ENCODE measurements at places on chromosomes 4 and X.
A peak's percentile ranks its signal among the peaks of the same experiment; 100 is the strongest.

DNA sequence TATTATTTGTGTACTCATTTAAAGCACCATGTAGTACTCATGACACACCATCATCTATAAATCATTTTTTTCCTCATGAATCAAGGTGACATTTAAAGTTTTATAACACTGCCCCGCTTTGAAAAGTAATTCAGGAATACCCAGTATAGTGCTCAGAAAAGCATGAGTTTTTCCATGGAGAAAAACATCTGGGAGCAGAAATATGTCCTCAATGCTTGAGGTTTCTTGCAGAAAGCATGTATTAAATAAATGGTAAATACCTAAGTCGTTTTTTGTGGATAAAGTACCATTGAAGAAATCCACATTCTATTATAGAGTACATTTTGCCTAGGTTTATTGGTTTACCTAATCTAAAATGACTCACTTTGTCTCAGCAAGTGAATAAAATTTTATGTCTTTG lies 66.2 kb downstream of the UBA6 start:
- no peak for DNase-seq

GRCh38 chr4:11635342-11635741 lies 206.6 kb upstream of the HS3ST1 start:
- peak; percentile 55 for DNase-seq

GRCh38 chr4:34709564-34709963 lies 1534.8 kb downstream of the ARAP2 start:
- DNase-seq, result no peak

GRCh38 chr4:119125931-119126330 lies 9.7 kb upstream of the MYOZ2 start:
- no peak for DNase-seq

DNA sequence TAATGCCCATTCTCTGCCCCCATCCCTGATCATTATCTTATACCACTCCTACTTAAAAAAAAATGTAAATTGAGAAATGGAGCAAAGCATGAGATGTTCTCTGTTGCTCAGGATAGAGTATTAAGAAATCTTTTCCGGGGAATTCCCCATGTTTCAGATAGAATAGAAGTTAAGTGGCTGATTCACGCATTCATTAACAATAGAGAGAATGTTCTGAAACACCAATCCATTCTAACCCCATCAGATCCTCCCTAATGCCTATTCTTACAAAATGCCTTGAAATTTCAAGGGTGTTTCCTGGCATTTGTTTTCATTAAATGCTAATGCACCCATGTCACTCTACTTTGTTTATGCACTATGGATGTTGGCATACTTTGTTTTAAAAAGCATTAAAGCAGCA lies 101.1 kb downstream of the AREG start:
- no peak for DNase-seq

- no peak for DNase-seq
Observed at GRCh38 chrX:39293203-39293602, 491.9 kb downstream of the MID1IP1 start.

DNA sequence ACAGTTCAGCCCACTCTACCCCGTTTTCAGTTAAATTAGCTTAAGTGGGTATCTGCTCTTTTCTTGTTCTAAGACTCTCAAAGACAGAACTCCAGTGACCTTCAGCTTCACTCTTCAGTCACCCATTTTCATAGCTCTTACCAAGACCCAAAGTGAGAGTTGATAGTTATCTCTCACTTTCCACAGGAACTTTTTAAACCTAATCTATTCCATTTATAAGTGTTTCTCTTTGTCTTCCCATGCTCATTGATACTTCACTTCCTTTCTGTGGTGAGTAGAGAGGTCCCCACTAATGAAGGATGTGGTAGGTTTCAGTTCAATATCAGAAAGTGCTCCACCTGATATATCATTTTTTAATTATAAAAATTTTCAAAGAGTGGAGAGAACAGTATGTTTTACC lies 33.4 kb downstream of the COX18 start:
- no peak for DNase-seq

DNA sequence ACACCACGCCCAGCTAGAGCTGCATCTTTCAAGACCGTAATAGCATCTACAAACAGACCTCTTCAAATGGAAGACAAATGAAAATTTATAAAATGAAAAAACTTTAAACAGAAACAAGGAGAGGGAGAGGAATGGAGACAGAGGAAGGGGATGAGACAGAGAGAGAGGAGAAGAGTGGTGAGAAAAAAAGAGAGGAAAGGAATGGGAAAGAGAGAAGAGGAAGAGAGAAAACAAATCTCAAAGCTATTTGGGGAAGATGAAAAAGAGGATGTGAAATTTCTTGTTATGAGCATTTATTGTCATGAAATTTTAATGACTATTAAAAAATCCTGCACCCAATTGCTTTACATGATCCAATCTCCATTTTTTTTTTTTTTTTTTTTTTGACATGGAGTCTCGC lies 726.9 kb downstream of the GRID2 start:
- no peak for DNase-seq

DNA sequence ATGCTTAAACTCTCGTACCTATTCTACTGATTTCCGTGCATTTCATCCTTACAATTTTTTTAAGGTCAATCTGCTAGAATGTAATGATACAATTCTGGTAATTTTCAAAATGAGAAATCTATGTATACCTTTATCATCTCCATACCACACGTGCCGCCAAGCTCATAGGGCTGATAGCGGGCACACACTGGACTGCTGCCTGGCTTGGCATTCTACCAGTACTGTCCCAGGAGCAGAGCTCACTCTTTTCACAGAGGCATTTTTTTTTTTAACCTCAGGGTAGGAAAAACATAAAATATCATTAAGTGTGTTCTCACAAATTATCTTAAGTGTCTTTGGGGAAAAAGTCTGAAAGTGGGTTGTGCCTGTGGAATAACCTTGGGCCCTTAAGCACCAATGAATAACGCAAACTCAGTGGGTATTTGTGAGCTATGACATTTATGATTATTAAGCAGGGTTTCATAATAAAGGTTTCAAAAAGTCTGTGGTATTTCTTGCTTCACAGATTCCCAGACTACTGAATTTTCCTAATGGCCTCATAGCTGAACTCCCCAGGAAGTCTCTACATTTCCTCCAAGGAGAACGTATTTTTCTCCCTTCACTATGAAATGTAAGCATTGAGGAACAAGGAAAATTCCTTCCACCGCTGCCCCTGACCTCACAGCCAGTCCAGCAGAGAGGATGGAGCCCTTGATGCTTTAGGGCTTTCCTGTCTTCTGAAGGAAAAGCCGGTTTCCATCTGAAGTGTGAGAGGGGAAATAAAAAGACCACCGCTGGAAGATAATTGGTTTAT lies 125.2 kb downstream of the ELOVL6 start:
- no peak for DNase-seq

DNA sequence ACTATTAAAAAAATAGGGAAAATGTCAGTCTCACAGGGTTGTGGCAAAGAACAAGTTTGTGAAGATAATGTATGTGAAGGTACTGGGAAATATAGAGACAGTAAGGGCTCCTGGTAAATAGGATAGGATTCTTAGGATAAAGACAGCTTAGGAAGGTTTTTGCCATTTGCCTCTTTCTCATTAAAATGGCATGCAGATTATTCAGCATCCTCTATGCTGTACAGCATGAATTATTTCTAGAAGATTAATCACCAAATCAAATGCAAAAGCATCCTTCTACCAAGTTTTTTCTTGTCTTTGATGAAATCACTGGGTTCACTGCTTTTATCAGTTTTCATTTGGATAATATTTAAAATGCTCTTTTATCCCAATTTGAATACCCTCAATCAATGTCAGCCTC lies 142.8 kb downstream of the NDST3 start:
- no peak for DNase-seq

- no peak for DNase-seq
Observed at GRCh38 chr4:151114986-151115385, 15.6 kb downstream of the RPS3A start.

DNA sequence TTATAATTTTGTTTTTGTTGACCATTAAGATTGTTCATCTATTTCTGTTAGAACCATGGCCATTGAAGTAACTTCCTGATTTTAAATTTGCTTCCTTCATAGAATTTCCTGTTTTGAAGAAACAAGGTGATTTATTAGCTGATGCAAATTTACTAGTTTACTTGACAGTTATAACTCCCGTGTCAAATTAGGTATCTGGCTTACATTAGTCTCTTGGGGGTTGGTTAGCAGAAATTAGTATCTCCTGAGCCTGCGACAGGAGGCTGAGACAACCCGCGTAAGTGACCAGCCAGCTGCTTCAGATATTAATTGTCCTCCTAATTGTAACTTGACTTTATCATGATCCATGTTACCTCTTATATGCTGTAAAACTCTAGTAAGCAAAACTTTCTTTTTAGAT lies 154.3 kb downstream of the CFAP299 start:
- no peak for DNase-seq

DNA sequence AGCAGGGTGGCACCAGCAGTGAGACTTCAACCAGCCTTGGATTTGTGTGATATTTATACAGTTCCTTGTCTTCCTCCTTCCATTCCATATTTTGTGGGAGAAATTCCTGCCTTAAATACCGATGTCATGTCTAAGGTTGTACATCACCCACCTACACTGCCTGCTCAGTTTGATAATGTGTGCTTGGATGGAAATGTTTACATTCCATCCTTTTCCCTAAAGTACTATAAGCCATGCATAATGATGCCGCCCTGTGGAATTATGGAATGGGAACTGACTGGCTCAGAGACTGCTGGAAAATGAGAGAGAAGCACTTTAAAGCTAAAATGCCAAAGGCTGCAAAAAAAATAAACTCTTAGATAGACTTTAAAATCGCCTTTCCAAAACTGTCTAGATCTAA lies 11.3 kb upstream of the GLUD2 start:
- DNase-seq, result no peak

- DNase-seq, result no peak
Observed at GRCh38 chrX:153310901-153311300, 10.7 kb downstream of the PNMA6F start.

DNA sequence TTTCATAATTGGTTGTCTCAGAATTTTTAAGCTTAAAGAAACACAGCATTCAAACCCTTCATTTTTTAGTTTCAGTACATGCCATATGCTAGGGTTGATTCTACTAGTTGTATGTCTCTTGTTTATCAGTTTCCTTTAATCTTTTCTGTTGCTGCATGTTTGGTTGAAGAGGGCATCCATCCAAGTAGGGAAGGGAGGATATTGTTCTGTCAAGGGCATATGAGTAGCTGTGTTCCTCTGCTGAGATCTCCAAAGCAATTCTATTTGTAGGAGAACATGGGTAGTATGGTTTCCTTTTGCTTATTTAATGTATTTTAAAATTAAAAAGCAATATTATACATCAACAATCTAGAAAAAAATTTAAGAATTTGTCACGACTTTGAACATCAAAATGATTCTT lies 167.7 kb downstream of the FHIP1A start:
- DNase-seq, result no peak

GRCh38 chr4:130356873-130357272 lies 1260.9 kb downstream of the C4orf33 start:
- no peak for DNase-seq

DNA sequence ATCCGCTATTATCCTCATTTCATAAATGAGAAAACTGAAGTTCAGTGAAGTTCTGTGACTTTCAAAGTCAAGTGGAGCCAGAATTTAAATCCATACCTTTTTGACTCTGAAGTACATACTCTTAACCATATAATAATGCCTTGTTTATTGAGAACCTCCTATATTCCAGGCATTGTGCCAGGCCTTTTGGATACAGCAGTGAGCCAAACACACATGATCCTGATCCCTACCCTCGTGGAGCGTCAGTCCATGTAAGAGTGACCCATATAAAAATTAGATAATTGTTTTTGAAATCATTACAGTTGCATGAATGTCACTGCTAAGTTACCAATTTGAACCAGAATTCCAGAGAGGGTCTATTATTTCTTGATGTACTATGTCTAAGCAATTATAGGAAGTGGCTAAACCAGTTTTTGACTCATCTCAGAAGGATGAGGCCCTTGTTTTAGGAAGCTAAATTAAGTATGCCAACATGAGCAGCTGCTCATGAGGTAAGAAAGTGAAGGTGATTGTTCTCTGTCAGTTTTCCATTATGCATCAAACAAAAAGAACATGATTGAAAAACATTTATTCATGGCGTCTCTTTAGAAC lies 289.5 kb downstream of the GLUD2 start:
- DNase-seq, result no peak

DNA sequence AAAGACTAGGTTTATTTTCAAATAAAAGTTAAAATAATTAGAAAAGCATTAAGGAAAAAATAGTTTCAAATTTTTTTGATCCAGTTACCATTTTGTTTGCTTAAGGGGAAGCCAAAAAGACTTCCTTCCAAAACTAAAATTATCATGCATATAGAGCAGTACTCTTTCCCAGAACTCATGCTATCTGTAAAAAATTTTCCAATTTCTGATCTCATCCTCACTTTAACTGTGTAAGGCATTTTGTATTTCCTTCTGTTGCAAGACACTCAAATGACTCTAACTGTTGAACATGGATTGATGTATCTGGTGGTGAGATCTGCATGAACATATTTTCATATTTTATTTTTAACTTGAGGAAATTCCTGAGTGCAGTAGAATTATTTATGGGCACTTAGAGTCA lies 150.1 kb downstream of the ADAM29 start:
- no peak for DNase-seq

GRCh38 chr4:26819478-26820095 lies 41.1 kb upstream of the STIM2 start:
- DNase-seq, result no peak

DNA sequence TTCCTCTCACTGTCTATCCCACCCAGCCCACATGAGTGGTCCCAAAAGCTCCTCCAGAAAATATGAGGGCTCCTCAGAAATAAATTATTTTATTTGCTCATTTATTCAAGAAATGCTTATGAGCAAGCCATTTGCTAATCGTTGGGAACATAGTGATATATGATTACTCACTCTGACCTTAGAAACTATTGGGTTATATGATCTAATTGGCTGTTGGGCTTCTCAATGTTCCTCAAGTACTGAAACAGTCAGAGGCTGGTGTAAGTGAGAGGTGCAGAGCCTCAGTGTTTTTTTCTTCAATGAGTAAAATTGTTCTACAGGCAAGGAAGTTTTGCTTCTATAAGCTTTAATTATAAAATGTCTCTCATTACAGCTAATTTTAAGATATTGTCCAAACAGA lies 893.8 kb upstream of the INTU start:
- DNase-seq, result no peak

GRCh38 chrX:102835504-102836146 lies 101.4 kb upstream of the RAB40AL start:
- DNase-seq, result no peak

Measured in A172 (cell line).